ENCODE measurements at places on chromosomes 5 and 9.

GRCh38 chr9:37248651-37249163, 128.3 kb downstream of the ZCCHC7 start:
- no peak for DNase-seq

DNA sequence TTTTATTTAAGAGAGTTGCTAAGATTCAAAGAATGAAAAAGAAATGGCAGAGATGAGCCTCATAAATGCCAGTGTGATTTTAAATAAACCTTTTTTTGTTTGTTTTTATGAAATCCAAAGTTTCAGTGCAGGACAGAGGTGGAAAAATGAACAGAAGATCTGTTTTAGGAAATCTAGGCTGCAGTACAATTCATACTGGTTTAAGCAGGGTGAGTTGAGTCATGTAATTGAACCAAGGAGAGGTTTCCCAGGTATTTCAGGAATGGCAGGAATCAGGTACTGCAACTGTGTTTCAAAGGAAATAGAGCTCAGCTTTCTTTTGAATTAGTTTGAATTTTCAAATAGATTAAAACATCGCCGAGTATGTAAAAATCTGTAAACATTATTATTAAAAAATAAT, 3.0 kb upstream of the ANKRD31 start:
- peak; percentile 57 for DNase-seq

- DNase-seq, result no peak
Measured at GRCh38 chr5:80874162-80874561, 86.0 kb upstream of the RASGRF2 start.

DNA sequence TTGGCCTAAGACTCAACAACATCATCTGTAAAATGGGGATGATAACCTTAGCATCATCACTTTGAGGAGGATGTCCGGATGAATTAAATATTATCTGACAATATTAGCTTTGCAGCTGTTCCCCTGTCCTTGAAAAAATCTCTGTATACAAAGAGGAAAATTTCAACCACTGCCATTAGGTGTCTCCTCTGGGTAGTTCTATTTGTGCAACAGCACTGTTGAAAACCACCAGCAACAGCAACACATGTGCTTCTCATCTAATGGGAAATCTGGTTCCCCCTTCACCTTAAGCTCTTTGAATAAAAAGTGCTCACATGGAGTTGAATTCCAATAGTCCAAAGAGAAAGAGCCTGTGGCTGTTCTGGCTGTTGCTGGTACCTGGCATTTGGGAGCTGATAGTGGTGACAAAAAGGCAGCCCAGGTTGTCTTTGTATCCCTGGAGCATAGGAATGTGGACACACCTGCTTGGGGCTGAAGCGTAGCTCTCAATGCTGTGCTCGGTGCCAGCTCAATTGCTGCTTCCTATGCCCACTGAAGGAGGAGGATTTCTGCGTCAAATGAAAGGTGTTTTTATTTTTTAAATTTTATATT, 322.1 kb upstream of the MSX2 start:
- DNase-seq, result no peak

GRCh38 chr5:146388386-146388785, 49.7 kb downstream of the POU4F3 start:
- DNase-seq, result peak; percentile 21

GRCh38 chr5:160175438-160176218, 53.7 kb upstream of the FABP6 start:
- peak; percentile 86 for DNase-seq

DNA sequence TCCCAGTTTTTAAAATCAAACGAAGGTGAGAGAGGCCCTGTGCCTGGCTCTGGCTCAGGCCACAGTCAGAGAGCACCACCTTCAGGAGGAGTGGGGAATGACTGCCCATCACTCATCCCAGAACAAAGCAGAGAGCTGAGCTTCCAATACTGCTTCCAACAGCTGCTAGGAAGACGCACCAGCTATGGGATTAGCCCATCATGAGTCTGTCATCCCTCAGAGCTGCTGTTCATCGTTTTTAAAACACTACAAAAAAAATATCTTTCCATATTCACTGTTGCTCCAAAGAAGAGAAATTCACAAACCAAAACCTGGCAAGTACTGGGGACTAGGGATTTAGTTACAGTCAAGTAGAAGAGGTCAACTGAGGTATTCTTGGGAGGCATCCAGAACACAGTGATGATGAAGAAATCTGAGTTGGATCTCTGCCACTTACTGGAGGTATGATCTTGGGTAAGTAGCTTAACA, 102.4 kb downstream of the CDK5RAP2 start:
- peak; percentile 57 for DNase-seq

GRCh38 chr9:18865542-18865941, 167.5 kb downstream of the SAXO1 start:
- DNase-seq, result no peak

DNA sequence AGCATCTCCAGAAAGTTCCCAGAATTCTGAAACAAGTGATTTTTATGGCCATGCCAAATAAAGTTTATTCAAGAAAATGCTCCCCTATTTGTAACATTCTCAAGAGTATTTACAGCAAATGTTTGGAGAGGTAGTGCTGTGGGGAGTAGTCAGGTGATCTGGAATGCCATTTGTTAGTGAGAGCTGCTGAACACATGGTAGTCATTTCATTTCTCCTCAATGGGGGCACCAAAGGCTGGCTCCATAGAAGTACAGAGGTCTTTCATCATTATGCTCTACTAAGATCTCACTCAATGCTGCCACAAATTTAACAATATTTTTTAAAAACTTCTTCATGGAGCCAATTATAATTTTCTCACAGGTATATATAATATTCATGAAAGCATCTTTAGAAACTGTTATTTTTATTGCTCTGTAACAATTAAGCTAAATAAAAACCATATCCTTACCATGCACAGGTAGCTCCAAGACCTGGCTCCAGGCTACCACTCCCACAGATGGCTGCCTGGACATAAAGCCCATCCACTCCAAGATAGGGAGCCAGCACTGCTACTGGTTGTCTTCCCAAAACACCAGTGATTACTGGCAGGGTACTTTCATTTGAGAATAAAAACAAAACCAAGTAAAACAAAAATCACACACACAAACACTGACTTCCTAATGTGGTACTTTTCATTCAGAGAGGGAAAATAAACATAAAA, 200.8 kb downstream of the PLK2 start:
- DNase-seq, result peak; percentile 28

DNA sequence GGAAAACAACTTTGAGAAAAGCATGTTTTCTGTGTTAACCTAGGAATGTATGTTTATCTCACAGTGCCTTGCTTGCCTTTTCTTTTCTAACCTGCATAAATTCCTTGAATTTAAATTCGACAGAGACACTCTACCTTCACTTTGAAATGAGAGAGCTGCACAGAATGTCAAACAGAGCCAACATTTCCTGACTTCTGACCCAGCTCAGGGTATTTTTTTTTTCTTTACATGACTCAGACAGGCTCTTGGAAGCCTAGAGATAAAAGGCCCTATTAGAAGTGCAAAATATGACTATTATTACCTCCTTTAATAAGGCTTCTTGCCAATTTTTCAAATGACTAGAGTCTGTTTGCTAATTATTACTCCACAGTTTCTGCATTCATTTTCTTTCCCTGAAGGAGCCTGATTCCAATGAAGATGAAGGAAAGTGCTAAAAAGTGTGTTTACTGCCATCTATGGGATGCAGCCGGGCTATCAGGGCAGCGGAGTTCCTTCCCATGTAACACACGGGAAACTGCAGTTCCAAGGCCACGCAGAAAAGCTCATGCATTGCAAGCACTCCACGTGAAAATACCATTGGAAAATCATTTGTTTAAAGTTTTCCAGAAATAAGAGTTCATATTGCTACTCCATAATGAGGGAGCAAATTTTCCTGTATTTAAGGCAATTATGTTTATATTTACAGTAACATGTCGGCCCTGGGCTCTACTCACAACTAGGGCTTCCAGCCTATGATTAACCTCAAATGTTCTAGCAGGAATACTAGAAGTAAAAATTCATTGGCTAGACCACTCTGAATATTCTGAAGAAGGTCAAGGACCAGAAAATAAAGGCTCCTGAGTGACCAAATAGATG, 485.6 kb downstream of the ZSWIM6 start:
- DNase-seq, result peak; percentile 57

GRCh38 chr9:93598647-93599241, 22.4 kb downstream of the PHF2 start:
- no peak for DNase-seq

GRCh38 chr5:125476901-125477585, 730.6 kb upstream of the ZNF608 start:
- peak; percentile 21 for DNase-seq

GRCh38 chr9:131459056-131459455, 43.7 kb upstream of the POMT1 start:
- DNase-seq, result no peak

DNA sequence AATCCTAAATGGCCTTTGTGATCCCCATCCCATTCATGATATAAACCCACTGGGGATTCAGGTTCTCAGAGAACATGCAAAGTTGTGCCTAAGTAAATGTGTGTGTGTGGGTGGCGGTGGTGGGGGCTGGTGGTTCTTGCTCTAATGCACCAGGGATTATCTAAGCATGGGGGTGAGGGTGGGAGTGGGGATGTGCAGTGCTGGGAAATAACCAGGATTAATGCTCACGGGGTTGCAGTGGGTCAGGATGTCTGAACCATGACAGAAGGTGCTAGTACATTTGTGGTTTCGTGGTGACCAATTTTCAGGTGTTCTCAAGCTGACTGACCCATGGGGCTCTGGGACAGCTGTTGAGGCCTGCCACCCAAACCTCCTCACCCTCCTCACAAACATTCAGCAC, 101.0 kb downstream of the ZNF608 start:
- no peak for DNase-seq

DNA sequence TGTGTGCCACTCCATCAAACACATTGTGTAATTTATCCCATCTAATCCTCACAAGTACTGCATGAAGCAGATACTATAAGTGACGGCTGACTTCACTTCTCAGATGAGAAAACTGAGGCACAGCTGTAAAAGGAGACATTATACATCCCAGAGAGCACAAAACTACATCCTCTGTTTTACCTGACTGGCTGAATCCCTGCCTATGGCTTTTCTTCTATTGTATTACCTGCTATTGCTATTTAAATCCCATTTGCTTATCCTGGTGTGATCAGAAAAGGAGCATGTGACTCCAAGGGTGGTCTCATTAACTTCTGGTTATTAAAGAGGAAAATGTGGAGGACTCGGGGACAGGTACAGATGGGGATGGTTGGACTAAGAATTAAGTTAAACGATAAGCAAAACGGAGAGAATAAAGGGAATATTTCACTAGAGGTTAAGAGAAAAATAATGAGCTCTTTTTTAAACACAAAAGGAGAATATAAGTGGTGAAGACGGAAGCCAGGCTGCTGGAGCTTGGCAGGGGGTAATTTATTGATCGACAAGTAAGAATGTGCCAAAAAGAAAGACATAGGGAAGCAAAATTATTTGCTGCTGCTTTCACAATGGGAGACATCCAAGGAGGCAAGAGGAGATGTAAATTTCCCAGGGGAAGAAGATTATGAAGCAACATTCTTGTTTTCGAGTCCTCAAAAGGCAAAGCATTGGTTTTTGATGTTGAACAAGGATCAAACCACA, 155.7 kb upstream of the GPR151 start:
- no peak for DNase-seq

- DNase-seq, result no peak
Measured at GRCh38 chr9:131149688-131150053, 24.3 kb downstream of the NUP214 start.

- DNase-seq, result no peak
Measured at GRCh38 chr5:172592881-172593280, 48.2 kb upstream of the NEURL1B start.

GRCh38 chr5:161138751-161139455, 286.9 kb upstream of the ATP10B start:
- no peak for DNase-seq

- DNase-seq, result no peak
Measured at GRCh38 chr9:21661626-21662025, 140.8 kb upstream of the MTAP start.

GRCh38 chr5:91374893-91375520, 8.1 kb downstream of the ARRDC3 start:
- DNase-seq, result no peak

DNA sequence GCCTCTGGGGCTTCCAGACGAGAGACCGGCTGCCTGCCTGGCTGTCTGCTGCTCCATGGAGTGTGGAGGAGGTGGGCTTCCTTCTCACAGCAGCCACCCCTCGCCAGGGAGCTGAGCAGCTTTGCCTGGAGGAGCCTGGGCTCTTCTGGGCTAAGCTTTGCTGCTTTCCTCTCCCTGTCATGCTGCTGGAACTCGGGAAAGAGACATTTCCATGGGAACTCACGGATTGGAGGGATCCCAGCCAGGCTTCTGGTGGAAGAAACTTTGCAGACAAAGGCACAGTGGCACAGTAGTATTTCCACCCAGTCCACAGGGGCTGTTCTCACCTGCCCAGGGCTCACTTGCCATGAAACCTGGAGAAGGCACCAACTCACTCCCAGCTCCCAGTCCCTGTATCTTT, 5.6 kb upstream of the NTNG2 start:
- no peak for DNase-seq

- no peak for DNase-seq
Measured at GRCh38 chr9:110954822-110955291, 83.4 kb downstream of the LPAR1 start.

DNA sequence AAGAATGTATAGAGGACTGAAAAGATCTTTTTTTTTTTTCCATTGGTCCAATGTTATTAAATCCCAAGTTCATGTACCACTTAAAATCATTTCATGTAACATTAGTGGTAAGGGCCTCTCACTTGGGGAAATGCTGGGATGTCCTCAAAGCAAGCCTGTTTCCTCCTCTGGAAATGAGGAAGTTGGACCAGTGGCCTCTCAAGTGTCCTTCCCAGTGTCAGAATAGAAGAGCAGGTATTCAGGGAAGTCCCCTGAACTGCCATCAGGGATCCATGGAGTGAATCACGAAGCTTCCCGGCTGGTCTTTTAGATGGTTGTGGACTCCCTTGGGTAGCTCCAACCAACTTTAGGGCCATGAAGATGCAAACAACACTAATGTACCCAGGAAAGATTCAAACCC, 55.2 kb upstream of the AFAP1L1 start:
- no peak for DNase-seq

DNA sequence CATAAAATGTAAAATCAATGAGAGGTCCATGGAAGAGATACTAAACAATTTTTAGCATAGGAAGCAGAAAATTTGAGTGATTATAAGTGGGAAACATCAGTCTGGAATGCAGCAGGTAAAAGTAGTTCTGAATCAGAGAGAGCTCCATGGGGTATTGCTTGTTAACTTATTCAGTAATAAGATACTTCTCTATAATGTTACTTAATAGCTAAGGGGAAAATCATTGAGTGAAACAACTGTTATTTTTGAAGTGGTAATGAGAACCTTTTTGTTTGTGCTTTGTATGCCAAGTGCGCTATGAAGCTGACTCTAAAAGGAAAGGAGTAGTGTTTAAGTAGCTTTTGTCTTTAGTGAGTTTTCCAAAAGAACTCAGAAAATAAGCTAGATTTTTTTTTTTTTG, 95.2 kb downstream of the ERBIN start:
- no peak for DNase-seq

- no peak for DNase-seq
Measured at GRCh38 chr5:179008667-179009066, 13.5 kb upstream of the GRM6 start.

DNA sequence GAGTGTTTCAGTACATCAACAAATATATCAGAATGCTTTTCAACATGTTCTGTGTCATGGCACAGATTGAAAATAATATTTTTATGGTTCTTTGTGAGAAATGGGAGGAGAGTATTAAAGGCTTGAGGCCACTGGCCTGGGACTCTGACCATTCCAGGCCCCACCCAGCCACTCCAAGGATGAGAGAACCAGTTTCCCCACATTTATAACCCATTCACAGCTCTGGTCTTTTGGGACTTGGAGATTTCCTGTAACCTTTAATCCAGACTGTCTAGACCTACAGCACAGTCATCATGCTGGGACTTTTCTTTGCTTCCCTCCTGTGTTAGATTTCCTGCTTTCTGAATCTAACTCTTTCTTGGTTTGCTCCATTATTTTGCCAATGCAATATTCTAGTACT, 389.6 kb downstream of the KIAA0825 start:
- DNase-seq, result no peak
